ENCODE measurements at places on chromosomes 4 and X. TPM values are rescaled to one million over a fixed set of nuclear protein-coding genes. Genes with fewer than 3 reads are reported as not detected.

The ANOS1 gene
- total RNA-seq: 1.9 TPM

- no peak for DNase-seq
These were observed 29.9 kb downstream of the XG start for GRCh38 chrX:2781698-2782097.

The POLN gene
- 1.6 TPM for total RNA-seq

The IRF2 gene
- total RNA-seq: 17.4 TPM

Measured in fibroblast of villous mesenchyme (primary cell).